ENCODE measurements at places on chromosomes 1 and 21.

GRCh38 chr1:66553846-66554245 is 19.9 kb downstream of the SGIP1 start:
- H3K4me1 ChIP-seq: peaks cover 12% of the 10 kb centered on the region
- H3K4me3 ChIP-seq: no peak overlapping the region
- no peaks in the 10 kb centered on the region for H3K27me3 ChIP-seq
- no peaks in the 10 kb centered on the region for H3K36me3 ChIP-seq
- DNase-seq: no peak

DNA sequence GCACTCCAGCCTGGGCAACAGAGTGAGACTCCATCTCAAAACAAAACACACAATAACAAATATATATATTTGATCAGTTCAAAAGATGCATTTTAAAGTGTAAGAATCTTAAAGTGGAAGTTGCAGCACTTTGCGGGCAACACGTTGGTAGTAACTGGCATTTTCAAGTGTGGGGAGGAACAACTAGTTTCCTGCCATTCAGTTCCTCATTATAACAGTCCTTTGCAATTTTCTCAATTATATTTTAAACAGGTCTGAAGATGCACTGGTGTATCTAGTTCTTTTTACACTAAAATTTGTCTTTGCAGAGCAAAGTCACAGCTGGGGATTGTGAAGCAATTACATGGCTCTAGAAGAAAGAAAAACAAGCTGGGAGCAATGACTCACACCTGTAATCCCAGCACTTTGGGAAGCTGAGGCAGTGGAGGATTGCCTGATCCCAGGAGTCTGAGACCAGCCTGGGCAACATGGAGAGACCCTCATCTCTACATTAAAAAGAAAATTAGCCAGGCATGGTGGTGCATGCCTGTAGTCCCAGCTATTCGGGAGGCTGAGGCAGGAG is 25.3 kb downstream of the RRAGC start:
- H3K36me3 ChIP-seq: no peaks in the 10 kb centered on the region
- H3K4me1 ChIP-seq: no peaks in the 10 kb centered on the region
- DNase-seq: no peak
- H3K4me3 ChIP-seq: no peak overlapping the region
- H3K27ac ChIP-seq: no peak overlapping the region

DNA sequence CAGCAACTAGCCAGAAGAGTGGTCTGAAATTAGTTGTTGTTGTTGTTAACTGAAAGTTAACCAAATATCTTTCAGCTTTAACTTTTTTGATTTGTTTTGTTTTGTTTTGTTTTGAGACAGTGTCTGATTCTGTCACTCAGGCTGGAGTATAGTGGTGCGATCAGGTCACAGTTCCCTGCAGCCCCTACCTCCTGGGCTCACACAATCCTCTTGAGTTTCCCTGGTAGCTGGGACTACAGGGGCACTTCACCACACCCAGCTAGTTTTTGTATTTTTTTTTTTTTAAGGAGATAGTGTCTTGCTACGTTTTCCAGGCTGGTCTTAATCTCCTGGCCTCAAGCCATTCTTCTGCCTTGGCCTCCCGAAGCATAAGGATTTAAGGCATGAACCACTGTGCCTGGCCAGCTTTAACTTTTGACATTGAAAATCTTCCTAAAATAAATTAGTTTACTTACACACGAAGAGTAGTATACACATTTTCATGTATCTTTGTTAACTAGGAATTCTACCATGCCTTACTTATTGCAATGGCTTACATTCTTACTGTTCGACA is 45.0 kb downstream of the GNG12 start:
- H3K4me1 ChIP-seq: peaks cover 2% of the 10 kb centered on the region
- H3K27me3 ChIP-seq: no peaks in the 10 kb centered on the region
- no peak for DNase-seq
- no peaks in the 10 kb centered on the region for H3K36me3 ChIP-seq

DNA sequence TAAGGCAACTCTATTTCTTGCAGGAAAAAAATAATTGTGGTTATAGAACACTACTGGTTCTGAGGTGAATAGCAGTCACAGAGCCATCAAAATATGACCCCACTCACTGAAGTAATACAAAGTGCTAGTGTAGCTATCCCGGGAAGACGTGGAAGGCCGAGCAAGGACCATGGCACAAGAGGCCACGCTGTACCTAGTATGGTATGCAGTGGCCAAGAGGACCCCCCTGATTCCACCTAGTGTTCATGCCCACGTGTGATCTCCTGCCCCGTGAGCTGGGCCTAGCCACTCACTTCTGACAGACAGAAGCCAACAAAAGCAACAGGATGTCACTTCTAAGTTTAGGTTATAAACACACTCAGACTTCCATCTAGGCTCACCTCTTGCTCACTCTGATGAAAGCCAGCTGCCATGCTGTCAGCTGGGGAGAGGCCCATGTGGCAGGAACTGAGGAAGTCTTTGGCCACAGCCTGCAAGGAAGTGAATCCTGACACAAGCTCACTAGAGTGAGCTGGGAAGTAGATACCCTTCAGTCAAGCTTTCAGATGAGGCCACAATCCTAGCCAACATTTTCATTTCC is 21.7 kb upstream of the LSS start:
- peaks cover 45% of the 10 kb centered on the region for H3K36me3 ChIP-seq
- H3K4me3 ChIP-seq: no peak overlapping the region
- no peak overlapping the region for H3K27ac ChIP-seq
- no peaks in the 10 kb centered on the region for H3K4me1 ChIP-seq
- H3K27me3 ChIP-seq: no peaks in the 10 kb centered on the region
- DNase-seq: no peak

DNA sequence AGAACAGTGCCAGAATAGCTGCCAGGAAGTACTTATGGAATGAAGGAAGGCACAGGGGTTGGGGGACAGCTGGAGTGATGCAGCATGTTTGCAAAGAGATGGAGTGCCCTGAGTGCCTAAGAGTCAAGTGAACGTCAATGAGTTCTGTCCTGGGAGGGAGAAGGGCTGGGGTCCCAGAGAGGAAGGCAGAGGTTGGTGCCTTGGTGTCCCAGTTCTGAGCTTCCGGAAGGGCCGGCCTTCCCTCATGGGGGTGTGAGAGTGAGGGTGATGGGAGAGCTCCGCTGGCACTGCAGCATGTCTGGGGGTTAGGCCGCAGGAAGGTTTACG is 17.6 kb downstream of the NES start:
- H3K4me3 ChIP-seq: no peak overlapping the region
- DNase-seq: no peak
- H3K27ac ChIP-seq: no peak overlapping the region
- H3K27me3 ChIP-seq: peaks cover 25% of the 10 kb centered on the region

GRCh38 chr1:37360011-37360410 is 114.4 kb upstream of the ZC3H12A start:
- H3K36me3 ChIP-seq: no peaks in the 10 kb centered on the region
- DNase-seq: no peak
- no peak overlapping the region for H3K4me3 ChIP-seq
- no peaks in the 10 kb centered on the region for H3K27me3 ChIP-seq
- H3K27ac ChIP-seq: no peak overlapping the region

DNA sequence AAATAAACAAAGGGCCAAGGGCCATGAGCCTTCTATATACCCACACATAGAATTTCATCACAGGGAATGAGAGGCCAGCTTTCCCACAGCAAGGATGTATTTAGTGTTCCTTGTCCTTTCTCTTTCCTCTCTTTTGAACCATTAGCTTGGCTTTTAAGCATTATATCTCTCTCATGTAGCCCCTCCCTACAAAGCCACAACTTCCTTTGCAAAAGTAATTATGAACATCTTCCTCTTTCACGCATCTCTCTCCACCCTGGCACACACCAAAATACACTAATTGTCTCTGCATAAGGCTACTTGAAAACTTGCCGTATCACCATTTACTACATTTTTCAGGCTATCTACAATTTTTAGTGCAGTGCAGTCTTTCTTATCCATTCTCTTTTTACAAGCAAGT is 1.9 kb upstream of the AK5 start:
- DNase-seq: no peak
- H3K36me3 ChIP-seq: no peaks in the 10 kb centered on the region
- H3K4me3 ChIP-seq: no peak overlapping the region
- peaks cover 3% of the 10 kb centered on the region for H3K4me1 ChIP-seq
- H3K27me3 ChIP-seq: peaks cover 15% of the 10 kb centered on the region

- no peak for DNase-seq
- H3K36me3 ChIP-seq: no peaks in the 10 kb centered on the region
Measured at GRCh38 chr1:24535021-24535424, 20.9 kb upstream of the NCMAP start.

GRCh38 chr1:1254667-1254998 is 8.1 kb upstream of the C1QTNF12 start:
- H3K4me3 ChIP-seq: no peak overlapping the region
- H3K36me3 ChIP-seq: peaks cover 32% of the 10 kb centered on the region
- no peak overlapping the region for H3K27ac ChIP-seq
- no peaks in the 10 kb centered on the region for H3K27me3 ChIP-seq
- no peak for DNase-seq

DNA sequence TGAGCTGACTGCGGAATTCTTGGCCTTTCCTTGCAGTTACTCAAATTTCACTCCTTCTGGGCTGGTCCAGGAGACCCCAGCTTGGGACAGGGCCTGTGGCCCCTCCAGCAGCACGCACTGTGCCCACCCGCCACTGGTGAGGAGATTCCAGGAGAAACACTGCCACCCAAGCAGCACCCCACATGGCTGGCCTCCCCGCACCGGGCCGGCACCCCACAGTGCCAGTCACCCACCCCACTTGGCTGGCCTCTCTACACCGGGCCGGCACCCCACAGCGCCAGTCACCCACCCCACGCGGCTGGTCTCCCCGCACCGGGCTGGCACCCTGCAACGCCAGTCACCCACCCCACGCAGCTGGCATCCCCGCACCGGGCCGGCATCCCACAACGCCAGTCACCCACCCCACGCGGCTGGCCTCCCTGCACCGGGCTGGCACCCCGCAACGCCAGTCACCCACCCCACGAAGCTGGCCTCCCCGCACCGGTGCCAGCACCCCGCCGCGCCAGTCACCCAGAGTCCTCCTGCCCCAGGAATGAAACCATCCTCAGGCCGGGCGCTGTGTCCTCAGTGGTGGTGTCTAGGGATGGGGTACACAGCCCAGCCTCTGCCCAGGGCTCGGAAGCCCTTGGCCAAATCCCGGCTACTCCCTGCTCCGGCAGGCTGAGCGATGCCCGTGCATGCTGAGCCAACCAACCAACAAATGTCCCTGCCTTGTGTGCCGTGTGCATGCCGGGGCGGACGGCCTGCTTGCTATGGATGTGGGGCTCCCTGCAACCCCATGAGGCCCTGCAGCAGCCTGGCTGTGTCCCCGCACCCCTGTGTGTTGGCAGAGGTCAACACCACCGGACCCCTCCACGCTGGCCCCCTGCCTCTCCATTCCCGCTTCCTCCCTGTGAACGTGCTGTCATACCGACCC is 38.6 kb upstream of the TSPEAR start:
- H3K4me1 ChIP-seq: peaks cover 23% of the 10 kb centered on the region
- no peak overlapping the region for H3K27ac ChIP-seq

DNA sequence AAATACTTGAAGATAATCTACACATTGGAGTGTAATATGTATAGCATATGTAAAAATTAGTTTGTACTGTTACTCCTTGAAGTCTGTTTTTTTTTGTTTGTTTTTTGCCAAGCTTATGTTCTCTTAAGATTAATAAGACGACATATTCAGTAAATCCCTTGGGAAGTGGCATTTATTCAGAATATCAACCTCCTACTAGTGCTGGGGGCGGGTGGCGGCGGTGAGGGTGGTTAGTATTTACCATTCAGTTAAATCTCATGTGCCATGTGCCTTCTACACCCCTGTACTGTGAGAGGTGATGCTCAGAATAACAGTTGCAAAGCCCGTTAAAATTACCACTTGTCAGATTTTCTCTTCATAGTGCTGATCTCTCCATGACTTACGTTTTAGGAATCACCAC is 3.0 kb downstream of the BACH1 start:
- H3K36me3 ChIP-seq: no peaks in the 10 kb centered on the region
- DNase-seq: no peak
- H3K27ac ChIP-seq: no peak overlapping the region

DNA sequence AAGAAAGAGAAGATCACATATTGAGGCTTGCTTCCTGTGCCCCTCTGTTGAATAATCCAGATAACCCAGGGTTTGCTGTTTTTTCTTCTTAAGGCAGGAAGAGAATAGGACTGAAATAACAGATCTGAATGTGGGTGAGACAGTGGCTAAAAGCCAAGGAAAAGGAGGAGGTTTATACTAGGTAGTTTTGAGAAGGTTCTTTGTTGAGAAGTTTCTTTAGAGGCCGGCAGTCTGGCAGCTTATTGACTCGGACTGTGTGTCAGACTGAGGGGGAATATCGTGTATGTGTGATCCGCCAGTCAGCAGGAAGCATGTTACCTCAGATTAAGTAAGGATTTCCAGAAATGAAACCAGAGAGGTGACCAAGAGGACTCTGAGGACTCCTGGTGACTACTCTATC is 119.8 kb downstream of the PLA2G4A start:
- no peaks in the 10 kb centered on the region for H3K27me3 ChIP-seq
- H3K36me3 ChIP-seq: no peaks in the 10 kb centered on the region
- no peak for DNase-seq
- no peak overlapping the region for H3K27ac ChIP-seq
- H3K4me1 ChIP-seq: no peaks in the 10 kb centered on the region
- H3K4me3 ChIP-seq: no peak overlapping the region

- no peaks in the 10 kb centered on the region for H3K27me3 ChIP-seq
- no peak overlapping the region for H3K4me3 ChIP-seq
- H3K27ac ChIP-seq: no peak overlapping the region
Measured at GRCh38 chr1:211638246-211638645, 37.2 kb downstream of the NEK2 start.

DNA sequence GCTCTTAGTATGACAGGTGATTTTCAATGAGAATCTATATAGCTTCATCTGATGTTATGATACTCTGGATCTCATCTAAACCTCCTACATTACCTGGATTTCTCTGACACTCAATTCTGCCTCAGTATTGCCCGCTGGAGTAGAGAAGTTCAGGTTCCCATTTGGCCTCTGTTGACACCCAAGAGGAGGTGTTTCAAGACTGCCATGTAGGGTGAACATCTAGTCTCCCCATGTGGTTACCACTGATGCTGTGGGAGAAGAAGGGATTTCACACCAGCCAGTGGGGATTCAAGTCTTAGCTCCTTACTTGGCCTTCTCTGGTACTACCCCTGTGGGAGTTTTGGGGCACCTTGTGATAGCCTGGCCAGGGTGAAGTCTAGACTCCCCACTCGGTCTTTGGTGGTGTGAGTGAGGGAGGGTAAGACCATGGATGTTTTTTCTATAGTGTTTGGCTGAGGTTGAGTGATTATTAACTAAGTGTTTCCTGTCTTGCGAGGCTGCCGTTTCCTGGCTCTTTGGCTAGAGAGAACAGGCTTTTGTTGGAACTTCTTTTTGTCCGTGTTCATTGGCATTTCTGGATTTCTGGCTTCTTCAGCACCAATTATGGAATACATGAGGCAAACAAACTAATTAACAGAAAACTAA is 90.7 kb downstream of the RHOU start:
- H3K27me3 ChIP-seq: no peaks in the 10 kb centered on the region
- peaks cover 2% of the 10 kb centered on the region for H3K4me1 ChIP-seq
- H3K27ac ChIP-seq: no peak overlapping the region
- H3K36me3 ChIP-seq: no peaks in the 10 kb centered on the region

DNA sequence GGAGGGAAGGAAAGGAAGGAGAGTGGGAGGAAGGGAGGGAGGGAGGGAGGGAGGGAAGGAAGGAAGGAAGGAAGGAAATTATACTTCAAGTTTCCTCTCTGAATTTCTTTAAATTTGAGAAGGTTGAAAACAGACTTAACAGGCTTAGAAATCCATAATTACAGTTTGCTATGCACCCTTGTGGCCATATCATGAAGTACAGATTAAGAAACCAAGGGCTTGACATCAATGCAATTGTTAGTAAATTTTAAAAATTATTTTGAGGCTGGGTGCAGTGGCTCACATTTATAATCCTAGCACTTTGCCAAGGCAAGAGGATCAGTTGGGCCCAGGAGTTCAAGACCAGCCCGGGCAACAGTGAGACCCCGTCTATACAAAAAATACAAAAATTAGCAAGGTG is 14.4 kb downstream of the ANP32E start:
- no peaks in the 10 kb centered on the region for H3K4me1 ChIP-seq
- no peak overlapping the region for H3K27ac ChIP-seq
- peaks cover 41% of the 10 kb centered on the region for H3K36me3 ChIP-seq

Measured in H1 (cell line).